ENCODE measurements at places on chromosomes 5 and 9.

GRCh38 chr5:14465116-14465515 lies 116.5 kb upstream of the OTULINL start:
- no peak for DNase-seq

GRCh38 chr9:96048104-96048955 lies 172.8 kb downstream of the ERCC6L2 start:
- no peak for DNase-seq

- DNase-seq, result no peak
Measured at GRCh38 chr5:172687940-172688339, 46.9 kb downstream of the NEURL1B start.

- DNase-seq, result no peak
Measured at GRCh38 chr9:135049460-135049859, 38.0 kb upstream of the OLFM1 start.

DNA sequence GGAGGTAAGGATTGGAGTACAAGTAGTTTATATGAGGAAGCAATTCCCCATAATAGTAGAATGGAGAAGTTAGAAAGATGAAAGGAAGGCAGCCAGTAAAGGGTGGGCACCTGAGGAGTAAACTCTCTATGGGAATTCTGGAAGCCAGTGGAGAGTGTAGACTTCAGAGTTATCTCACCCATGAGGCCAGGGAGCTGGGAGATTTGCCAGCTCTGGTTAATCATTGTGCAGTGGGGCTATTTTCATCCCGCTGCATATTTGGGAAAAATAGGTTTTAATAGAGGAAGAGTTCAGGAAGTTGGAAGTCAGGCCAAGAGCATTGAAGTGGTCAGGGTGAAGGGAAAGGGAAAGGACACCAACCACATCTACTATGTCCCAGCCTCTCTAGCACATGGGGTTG lies 242.3 kb upstream of the BRINP1 start:
- DNase-seq, result no peak

- no peak for DNase-seq
Measured at GRCh38 chr5:4909086-4909485, 231.0 kb upstream of the ADAMTS16 start.

DNA sequence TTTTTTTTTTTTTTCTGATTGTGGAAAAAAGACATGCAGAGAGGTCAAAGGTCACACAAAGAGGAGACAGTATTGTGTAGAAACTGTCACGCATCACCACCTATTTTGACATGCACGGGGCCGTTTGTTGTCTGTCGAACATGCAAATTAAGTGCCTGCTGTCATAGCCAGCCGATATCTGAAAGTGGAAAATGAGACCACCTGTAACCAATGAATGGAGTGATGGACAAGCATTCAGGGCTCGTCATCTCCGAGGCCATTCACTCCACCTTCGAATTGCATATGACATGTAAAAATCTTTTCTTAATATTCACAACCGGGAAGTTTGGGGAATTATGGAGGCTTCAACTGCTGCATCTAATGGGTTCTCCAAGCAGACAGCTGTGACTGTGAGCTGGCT lies 512.2 kb upstream of the ADAMTS16 start:
- DNase-seq, result no peak

- no peak for DNase-seq
Measured at GRCh38 chr9:130142641-130143040, 29.6 kb upstream of the NCS1 start.

GRCh38 chr5:88058625-88059024 lies 210.0 kb downstream of the TMEM161B start:
- no peak for DNase-seq

DNA sequence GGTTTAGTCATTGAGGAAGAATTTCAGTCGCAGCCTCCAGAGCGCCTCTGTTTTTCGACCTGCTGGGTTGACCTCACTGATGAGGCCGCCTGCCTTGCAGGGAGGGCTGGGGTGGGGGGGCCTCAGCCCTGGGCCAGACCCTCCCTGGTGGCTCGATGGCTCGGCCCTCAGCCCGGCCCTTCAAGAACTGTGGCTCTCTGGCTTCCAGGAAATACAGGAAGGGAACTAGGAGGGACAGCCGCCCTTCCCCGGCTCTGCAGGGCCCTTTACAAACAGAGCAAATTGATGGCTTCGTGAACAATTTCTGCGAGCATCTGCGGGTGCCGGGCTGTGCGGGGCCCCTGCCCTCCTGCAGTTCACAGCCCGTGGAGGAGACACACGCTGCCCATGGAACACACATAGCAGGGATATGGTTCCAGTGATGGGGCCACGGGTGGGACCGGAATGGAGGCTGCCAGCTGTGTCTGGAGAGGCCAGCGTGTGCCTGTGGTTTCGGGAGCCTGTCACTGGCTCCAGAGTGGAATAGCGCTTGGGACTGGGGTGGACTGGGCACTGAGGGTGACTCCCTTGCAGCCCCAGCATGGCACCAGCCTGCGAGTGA lies 39.6 kb downstream of the COL5A1 start:
- DNase-seq, result no peak

DNA sequence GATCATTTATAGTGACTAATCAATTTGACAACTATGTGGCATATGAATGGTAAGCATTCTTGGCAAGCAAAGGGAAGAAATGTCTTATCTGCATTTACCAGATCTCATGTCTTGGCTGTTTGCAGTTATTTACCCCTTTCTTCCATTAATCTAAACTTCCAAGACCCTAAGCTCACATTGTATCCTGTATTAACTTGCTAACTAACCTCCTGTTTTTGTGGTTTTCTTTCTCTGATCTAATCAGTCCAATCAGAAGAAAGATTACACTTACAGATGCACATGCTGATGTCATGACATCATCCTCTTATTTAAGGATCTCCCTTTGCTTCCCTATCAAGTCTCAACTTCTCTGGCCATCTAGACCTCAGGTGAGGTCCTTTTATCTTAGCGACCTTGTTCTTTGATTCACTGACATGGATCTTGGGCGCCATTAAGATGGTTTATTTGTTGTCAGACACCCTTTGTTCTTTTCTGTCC lies 95.5 kb downstream of the F2RL2 start:
- no peak for DNase-seq

GRCh38 chr5:133868946-133869518 lies 99.4 kb downstream of the C5orf15 start:
- DNase-seq, result no peak

DNA sequence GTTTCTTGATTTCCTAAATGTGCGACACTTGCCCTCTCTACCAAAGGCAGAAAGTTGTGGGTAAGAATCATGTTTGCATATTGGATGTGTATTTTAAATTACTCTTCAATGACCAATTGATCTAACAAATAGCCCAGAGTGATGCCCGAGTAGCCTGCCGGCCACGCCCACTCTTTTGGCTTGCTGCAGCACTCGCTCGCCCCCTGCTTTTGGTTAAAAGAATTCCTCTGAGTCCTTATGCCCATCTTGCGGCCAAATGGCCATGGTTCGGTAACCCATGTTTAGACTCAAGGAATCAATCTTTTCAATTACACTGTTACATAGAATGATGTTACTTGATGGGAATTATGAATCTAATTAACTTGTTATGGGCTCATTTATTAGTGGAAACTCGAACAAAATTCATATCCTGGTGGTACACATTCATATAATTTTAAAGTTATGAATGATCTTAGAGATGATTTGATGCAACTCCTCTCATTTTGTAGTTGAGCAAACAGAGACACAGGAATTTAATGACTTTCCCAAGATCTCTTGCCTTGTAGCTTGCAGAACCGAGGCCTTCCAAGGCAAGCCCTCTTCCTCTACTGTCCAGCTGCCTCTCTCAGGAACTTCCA lies 36.5 kb downstream of the PPIC start:
- DNase-seq, result no peak

DNA sequence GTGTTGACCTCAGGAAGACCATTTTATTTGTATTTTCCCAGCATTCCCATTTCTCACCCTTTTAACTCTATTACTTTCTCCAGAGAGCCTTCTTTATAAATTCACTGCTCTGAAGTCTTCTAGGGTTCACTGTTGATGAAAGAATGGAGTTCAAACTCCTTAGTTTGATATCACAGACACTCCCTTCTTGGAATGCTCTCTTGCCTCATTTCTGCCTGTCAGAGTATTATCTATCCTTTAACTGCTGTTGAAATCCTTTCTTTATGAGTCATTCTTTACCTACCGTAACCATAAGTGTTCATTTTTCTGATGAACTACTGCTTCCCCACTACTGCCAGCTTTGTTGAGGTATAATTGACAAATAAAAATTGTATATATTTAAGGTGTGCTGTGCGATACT lies 4.3 kb downstream of the RIC1 start:
- no peak for DNase-seq

- peak; percentile 3 for DNase-seq
Measured at GRCh38 chr9:71725590-71726338, 42.5 kb downstream of the CEMIP2 start.

GRCh38 chr5:151205411-151205810 lies 18.5 kb downstream of the CCDC69 start:
- DNase-seq, result no peak

GRCh38 chr9:128733256-128733655 lies 9.3 kb upstream of the ZDHHC12 start:
- DNase-seq, result peak; percentile 37

DNA sequence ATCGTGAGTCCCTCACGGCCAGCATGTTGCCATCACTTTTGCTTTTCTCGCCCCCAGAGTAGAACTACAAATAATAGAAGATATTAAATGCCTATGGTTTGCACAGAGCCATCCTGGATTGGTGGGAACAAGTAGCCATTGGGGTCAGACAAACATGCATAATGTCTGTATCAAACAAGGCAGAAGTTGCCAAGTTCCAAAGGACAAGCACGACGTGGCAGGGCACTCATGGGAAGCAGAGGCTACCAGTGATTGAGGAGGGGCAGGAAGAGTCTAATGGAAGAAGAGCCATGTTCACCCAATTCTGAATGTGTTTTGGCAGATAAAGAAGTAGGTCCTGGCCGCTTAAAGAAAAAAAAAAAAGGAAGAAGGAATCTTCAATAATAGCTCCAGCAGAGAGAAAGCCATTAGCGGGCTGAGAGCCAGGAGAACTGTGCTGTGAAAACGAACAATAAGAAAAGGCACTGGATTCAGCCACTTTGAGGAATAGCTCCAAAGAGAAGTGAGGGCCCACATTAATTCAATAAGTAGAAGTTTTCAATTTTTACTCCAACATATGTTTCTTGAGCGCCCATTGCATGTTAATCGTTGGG lies 153.7 kb upstream of the ADCY2 start:
- DNase-seq, result no peak

DNA sequence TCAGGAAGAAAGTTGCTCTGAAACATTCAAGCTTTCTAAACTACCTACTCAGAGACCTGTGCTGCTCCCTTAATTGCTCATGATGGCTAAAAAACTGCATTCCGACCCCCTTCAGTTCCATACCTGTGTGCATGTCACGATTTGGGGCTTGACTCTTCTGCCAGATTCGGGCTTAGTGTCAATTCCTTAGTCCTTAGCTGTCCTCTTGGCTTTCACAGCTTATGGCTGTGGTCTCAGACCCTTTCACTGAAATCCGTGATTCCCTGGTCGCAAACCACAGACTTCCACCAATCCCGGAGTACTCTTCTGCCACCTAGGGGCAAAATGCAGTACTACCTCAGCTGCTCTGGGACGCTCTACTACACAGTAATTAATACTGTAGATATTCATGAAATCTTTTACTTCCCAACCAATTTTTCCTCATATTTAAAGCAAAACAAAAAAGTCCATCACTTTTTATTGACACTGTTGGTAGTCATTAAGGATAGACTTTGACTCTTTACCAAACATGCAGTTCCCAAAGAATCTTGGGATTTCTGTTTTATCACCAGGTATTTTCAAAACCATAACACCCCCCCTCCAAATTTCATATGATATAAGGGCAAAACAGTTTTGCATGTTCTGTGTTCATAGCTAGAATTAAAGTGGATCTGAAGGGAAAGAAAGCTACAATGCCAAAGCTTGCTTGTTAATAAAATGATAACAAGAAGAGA lies 617.4 kb downstream of the SLCO4C1 start:
- peak; percentile 74 for DNase-seq

DNA sequence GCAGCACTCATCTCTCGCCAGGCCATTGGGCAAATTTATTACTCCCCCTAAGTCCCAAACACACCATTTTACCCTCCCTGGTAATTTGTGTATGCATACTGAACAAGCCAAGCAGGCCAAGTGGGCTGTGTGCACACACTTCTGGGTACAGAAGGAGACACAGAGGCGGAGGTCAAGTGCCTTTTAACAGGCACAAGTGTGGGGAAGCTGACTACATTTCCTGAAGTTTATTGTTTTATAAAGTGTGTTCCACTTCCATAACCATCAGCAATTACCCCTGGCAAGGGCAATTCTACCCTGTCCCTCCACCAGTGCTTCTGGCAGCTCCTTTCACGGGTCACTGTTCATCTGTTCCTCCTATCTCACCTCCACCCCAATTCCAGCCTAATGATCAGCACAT lies 93.9 kb downstream of the SETX start:
- DNase-seq, result no peak

- DNase-seq, result peak; percentile 81
Measured at GRCh38 chr9:125747053-125747764, at the start of gene PBX3. PBX3 (plus strand) TSS chr9:125747373.

GRCh38 chr5:123147741-123148140 lies 58.7 kb downstream of the PRDM6 start:
- peak; percentile 50 for DNase-seq

- DNase-seq, result no peak
Measured at GRCh38 chr5:56558131-56558745, 257.1 kb upstream of the MAP3K1 start.

DNA sequence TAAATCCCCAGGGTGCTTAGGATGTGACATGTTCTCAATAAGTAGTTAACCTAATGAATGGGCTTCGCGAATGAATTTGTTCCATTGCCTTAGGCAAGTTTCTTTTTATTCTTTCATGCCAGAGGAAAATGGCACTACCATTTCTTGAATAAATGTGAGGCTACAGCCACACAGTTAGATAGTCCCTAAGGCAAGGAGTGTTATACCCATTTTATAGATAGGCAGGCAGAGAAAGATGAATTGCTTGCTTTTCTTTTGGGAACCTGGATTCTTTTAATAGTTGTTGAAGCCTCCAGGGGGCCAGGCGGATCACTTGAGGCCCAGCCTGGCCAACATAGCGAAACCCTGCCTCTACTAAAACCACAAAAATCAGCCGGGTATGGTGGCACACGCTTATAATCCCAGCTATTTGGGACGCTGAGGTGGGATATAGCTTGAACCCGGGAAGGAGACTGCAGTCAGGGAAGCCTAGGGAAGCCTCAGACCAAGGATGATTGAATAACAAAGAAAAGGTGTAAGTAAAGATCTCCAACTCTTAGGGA lies 943 bp downstream of the NOP16 start:
- DNase-seq, result no peak

DNA sequence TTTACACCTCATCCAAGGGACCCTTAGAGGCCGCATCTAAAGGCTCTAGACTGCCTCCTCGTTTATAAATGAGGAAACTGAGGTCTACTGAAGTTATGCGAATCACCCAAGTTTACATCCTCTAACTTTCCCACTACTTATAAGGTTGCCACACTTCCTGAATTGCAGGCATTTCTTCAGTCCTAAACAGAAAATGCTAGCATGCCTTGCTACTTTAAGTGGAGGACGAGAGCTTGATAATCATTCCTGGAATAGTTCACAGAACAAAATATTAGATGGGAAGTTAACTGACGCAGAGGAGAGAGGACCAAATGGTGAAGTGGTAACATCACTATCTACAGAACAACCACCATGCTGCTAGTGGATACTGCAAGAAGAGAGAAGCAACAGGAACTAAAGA lies 85.8 kb downstream of the GNAQ start:
- DNase-seq, result no peak

GRCh38 chr5:38871790-38872551 lies 26.2 kb downstream of the OSMR start:
- no peak for DNase-seq

- DNase-seq, result no peak
Measured at GRCh38 chr5:169668732-169669131, 31.7 kb downstream of the DOCK2 start.
